ENCODE measurements at places on chromosomes 3 and 15.

- H3K4me3 ChIP-seq: no peak overlapping the region
- peaks cover 20% of the 10 kb centered on the region for H3K4me1 ChIP-seq
- H3K27me3 ChIP-seq: peaks cover 83% of the 10 kb centered on the region
- no peaks in the 10 kb centered on the region for H3K36me3 ChIP-seq
- DNase-seq: no peak
These were observed 5.4 kb downstream of the SOX14 start for GRCh38 chr3:137769322-137770065.

- no peak overlapping the region for H3K27ac ChIP-seq
- H3K4me3 ChIP-seq: no peak overlapping the region
- DNase-seq: no peak
- no peaks in the 10 kb centered on the region for H3K36me3 ChIP-seq
- H3K4me1 ChIP-seq: no peaks in the 10 kb centered on the region
- H3K27me3 ChIP-seq: no peaks in the 10 kb centered on the region
These were observed 2.3 kb downstream of the PLA2G4E start for GRCh38 chr15:42018306-42019224.

GRCh38 chr3:194572143-194572789 is 61.0 kb downstream of the TMEM44 start:
- peak overlapping the region; percentile 52 for H3K27ac ChIP-seq
- no peaks in the 10 kb centered on the region for H3K36me3 ChIP-seq
- no peak overlapping the region for H3K4me3 ChIP-seq
- DNase-seq: no peak
- H3K4me1 ChIP-seq: peaks cover 26% of the 10 kb centered on the region

DNA sequence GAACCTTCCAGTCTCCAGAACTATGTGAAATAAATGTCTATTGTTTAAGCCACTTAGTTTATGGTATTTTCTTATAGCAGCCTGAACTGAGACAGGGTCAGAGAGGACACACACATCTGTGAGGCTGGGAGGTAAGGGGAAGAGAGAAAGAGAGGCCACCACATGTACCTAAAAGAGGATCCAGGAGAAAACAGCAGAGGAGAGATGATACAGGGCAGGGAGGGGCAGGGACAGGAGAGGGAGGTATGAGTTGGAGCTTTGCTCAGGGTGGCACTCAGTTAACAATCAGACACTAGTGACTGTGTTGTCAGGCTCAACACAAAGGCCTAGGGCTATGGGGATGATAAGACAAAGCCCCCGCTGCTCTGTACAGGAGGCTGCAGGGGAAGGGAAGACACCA is 17.6 kb downstream of the KIF9 start:
- H3K27me3 ChIP-seq: no peaks in the 10 kb centered on the region
- H3K36me3 ChIP-seq: no peaks in the 10 kb centered on the region
- H3K4me3 ChIP-seq: no peak overlapping the region
- no peak for DNase-seq
- no peak overlapping the region for H3K27ac ChIP-seq

DNA sequence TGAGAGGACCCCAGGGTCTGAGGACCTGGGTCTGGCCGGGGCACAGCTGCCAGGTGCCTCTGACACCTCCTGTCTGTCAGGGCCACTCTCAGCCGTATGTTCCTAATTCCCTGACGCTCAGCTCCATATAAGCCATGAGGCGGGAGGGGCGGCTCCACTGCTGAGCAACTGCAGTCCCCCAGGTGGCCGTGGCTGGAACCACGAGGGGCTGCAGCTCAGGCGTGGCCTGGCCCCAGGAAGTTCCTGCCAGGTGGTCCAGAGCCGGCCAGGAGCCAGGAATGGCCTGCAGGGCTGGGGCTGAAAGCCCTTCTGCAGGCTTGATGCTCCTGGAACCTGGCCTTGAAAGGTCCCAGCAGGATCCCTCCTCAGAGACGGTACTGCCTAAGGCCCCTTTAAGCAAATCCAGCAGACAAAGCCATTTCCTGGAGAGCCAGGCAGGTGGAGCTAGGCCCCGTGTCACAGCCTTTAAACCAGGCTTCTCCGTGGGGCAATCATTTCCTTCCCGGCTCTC is 118.0 kb downstream of the CHSY1 start:
- DNase-seq: no peak
- no peak overlapping the region for H3K4me3 ChIP-seq
- H3K27ac ChIP-seq: no peak overlapping the region

DNA sequence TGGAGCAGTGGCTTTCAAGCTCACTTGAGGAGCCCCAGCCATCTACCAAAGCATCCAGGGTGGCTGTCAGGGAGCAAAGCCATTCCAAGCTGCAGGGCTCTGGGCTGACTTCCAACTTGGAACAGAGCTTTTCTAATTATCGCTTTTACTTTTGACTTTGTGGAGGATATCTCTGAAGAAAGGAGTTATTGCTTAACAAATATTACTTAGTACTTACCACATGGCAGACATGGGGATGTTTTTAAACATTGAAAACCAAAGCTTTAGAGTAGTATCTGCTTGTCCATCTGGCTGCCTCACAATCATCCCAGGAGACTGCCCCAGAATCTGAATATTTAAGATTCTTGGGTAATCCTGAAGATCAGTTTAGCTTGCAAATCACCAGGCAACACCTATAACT is 8.9 kb downstream of the TAGLN3 start:
- H3K27me3 ChIP-seq: no peaks in the 10 kb centered on the region
- DNase-seq: no peak
- H3K27ac ChIP-seq: no peak overlapping the region
- no peaks in the 10 kb centered on the region for H3K4me1 ChIP-seq

DNA sequence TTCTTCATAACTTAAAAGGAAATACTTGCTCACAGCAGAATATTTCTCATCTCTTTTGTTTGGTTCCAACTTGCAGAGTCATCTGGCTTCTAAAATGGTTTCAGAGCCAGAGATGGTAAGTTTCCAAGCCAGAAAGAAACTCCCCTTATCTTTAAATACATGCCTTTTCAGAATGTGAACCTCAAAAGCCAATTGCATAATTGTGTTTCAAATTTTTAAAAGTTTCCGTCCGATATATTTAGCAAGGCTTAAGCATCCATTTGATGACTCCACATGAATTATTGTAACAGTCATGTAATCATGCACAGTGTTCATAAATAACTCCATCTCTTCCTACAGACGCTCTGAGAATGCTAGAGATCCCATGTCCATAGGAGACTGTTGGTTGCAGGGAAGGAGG is 40.6 kb upstream of the C3orf80 start:
- H3K4me1 ChIP-seq: no peaks in the 10 kb centered on the region
- no peaks in the 10 kb centered on the region for H3K36me3 ChIP-seq
- DNase-seq: no peak
- no peak overlapping the region for H3K27ac ChIP-seq

GRCh38 chr3:10702961-10703740 is 112.9 kb upstream of the SLC6A11 start:
- no peak overlapping the region for H3K27ac ChIP-seq
- no peak for DNase-seq
- no peak overlapping the region for H3K4me3 ChIP-seq
- H3K36me3 ChIP-seq: no peaks in the 10 kb centered on the region
- peaks cover 8% of the 10 kb centered on the region for H3K27me3 ChIP-seq

- no peak overlapping the region for H3K4me3 ChIP-seq
- no peak for DNase-seq
- H3K27me3 ChIP-seq: no peaks in the 10 kb centered on the region
- H3K27ac ChIP-seq: no peak overlapping the region
- H3K4me1 ChIP-seq: no peaks in the 10 kb centered on the region
These were observed 879.9 kb downstream of the TUSC7 start for GRCh38 chr3:117589454-117589853.

DNA sequence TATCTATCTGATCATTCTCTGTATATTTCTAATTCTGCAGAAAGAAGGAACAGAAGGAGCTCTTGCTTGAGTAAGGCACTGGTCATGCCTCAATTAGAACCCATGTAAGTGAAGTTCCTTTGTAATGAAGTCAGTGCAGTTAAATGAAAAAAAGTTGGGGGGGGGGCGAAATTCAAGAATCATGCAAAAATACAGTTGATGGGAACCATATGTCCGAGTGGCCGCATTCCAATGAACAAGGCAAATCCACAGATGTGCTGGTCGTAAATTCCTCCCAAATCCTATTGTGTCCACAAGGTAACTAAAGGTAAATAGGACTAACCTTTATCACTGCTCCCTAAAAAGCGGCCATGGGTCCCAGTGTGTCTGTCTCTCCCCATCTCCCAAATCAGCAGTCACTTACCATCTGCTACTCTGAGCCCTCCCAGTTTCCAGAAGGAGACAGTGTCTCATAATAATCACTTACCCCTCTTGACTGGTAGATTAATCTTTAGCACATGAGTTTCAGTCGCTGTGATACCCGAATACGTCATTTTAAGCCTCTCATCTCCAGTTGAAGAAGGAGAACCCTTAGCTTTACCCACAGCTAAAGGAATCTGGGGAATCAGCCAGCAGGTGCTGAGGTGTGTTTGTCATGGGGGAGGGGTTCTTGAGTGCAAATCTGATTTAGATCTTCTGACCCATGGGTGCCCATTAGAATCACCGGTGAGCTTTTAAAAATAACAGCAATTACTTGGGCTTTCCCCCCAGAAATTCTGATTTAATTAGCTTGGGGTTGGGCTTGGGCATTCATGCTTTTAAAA is 56.3 kb upstream of the EPHB3 start:
- no peaks in the 10 kb centered on the region for H3K36me3 ChIP-seq
- no peaks in the 10 kb centered on the region for H3K4me1 ChIP-seq
- no peak overlapping the region for H3K27ac ChIP-seq
- no peak overlapping the region for H3K4me3 ChIP-seq

- H3K4me1 ChIP-seq: no peaks in the 10 kb centered on the region
- H3K27ac ChIP-seq: no peak overlapping the region
- no peaks in the 10 kb centered on the region for H3K27me3 ChIP-seq
- no peak for DNase-seq
- no peaks in the 10 kb centered on the region for H3K36me3 ChIP-seq
- H3K4me3 ChIP-seq: no peak overlapping the region
These were observed 4.3 kb downstream of the PCBP4 start for GRCh38 chr3:51962854-51963530.

DNA sequence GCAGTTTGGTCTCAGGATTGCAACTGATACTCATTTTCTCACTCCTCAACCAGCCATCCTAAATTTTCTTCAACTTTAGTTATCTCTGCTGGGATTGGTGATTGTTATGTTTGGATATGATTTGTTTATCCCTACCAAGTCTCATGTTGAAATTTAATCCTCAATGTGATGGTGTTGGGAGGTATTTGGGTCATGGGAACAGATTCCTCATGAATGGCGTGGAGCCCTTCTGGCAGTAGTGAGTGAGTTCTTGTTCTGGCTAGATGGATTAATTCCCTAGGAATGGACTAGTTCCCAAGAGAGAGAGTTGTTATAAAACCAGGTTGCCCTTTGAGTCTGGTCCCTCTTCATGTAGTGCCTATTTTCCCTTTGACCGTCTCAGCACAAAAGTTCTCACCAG is 399.9 kb downstream of the SQOR start:
- H3K4me3 ChIP-seq: no peak overlapping the region
- no peak for DNase-seq
- no peaks in the 10 kb centered on the region for H3K36me3 ChIP-seq
- H3K4me1 ChIP-seq: no peaks in the 10 kb centered on the region
- no peaks in the 10 kb centered on the region for H3K27me3 ChIP-seq

GRCh38 chr3:97863031-97863430 is 41.2 kb downstream of the CRYBG3 start:
- no peaks in the 10 kb centered on the region for H3K27me3 ChIP-seq
- H3K4me1 ChIP-seq: no peaks in the 10 kb centered on the region
- H3K27ac ChIP-seq: no peak overlapping the region
- no peak overlapping the region for H3K4me3 ChIP-seq
- no peaks in the 10 kb centered on the region for H3K36me3 ChIP-seq

GRCh38 chr15:100718075-100718980 is 115.9 kb downstream of the ASB7 start:
- peak overlapping the region; percentile 53 for H3K27ac ChIP-seq
- no peak for DNase-seq
- H3K27me3 ChIP-seq: no peaks in the 10 kb centered on the region

DNA sequence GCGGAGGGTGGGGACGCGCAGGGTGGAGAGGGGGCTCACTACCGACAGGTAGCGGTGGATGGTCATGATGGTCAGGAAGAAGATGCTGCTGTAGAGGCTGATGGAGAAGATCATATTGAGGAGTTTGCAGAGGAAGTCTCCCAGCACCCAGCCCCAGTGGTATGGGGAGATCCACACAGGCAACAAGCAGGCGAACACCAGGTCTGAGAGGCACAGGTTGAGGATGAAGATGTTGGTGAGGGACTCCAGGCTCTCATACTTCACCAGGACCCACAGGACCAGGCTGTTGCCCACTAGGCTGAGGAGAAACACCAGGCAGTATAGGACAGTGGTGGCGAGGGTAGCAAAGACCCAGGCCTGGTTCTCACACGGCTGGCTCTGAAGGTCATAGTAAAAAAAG is 5.8 kb downstream of the XCR1 start:
- H3K27ac ChIP-seq: no peak overlapping the region
- H3K27me3 ChIP-seq: no peaks in the 10 kb centered on the region
- H3K4me3 ChIP-seq: no peak overlapping the region
- H3K4me1 ChIP-seq: no peaks in the 10 kb centered on the region

DNA sequence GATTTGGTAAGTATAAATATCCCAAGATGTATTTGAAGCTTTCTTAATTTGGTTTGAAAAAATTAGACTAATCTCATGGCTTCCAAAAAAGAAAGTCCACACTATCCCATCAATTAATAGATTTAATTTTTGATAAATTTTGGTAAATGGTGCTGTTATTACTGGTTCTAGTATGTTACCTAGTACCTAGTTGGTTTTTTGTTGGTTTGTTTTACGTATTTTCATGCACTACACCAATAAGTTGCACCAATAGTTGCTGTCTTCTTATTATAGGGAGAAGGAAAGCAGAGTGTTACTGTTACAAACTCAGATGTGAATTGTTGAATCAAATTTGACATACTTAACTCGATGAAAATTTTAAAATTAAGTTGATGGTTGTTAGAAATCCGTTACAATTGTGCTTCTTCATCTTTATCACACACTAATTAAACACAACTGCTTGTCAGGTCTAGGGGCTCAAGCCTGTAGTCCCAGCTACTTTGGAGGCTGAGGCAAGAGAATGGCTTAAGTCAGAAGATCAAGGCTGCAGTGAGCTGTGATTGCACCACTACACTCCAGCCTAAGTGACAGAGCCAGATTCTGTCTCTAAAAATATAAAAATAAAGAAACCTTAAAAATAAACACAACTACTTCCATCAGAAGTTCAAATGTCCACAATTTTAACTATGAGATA is 23.1 kb upstream of the MBNL1 start:
- H3K36me3 ChIP-seq: no peaks in the 10 kb centered on the region
- no peaks in the 10 kb centered on the region for H3K27me3 ChIP-seq
- no peak for DNase-seq
- no peak overlapping the region for H3K27ac ChIP-seq
- no peak overlapping the region for H3K4me3 ChIP-seq
- no peaks in the 10 kb centered on the region for H3K4me1 ChIP-seq

- H3K36me3 ChIP-seq: peaks cover 4% of the 10 kb centered on the region
- DNase-seq: no peak
- peak overlapping the region; percentile 93 for H3K4me3 ChIP-seq
- peaks cover 50% of the 10 kb centered on the region for H3K4me1 ChIP-seq
- peak overlapping the region; percentile 91 for H3K27ac ChIP-seq
These were observed 697 bp downstream of the CHSY1 start for GRCh38 chr15:101250873-101251829.

- H3K36me3 ChIP-seq: no peaks in the 10 kb centered on the region
- peaks cover 8% of the 10 kb centered on the region for H3K27me3 ChIP-seq
- H3K27ac ChIP-seq: no peak overlapping the region
- H3K4me1 ChIP-seq: no peaks in the 10 kb centered on the region
- DNase-seq: no peak
These were observed 194.8 kb downstream of the SSR3 start for GRCh38 chr3:156360083-156360482.

Measured in Panc1 (cell line).